Keratinocyte (primary cell): ENCODE measurements at places on chromosomes 13 and 19. TPM values are rescaled to one million over a fixed set of nuclear protein-coding genes. Genes with fewer than 3 reads are reported as not detected.

GRCh38 chr19:45152504-45153338 is 8.1 kb downstream of the NKPD1 start:
- peaks cover 29% of the 10 kb centered on the region for H3K4me1 ChIP-seq
- no peak for DNase-seq
- no peak overlapping the region for H3K4me3 ChIP-seq
- H3K36me3 ChIP-seq = no peaks in the 10 kb centered on the region
- H3K27ac ChIP-seq = no peak overlapping the region

DNA sequence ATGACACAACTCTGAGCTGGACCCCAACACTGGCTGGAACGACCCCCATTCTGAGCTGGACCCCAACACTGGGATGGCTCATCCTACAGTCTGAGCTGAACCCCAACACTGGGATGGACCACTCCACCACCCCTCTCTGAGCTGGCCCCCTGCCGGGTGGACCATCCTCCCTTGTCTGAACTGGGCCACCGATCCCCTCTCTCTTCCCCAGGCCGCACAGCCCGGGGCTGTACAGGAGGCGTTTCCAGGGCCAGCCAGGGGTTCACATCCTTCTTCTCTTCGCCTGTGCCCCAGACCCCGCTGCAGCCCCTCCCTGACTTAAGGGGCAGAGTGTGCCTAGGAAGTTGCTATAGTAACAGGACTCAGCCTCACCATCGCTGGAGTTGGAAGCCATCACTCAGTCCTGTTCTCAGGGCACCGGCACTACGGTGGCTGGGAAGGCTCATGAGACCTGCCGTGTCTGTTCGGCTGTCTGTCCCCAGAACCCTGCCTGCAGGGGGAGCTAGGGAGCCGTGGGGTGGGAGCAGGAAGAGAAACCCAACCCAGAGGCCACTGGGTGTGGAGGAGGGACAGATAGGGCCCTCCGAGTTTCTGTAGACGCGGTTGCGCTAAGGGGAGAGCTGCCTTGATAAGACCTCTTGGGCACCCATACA is 3.7 kb downstream of the PRKACA start:
- no peak overlapping the region for H3K27ac ChIP-seq
- H3K4me3 ChIP-seq = no peak overlapping the region
- DNase-seq = no peak
- no peaks in the 10 kb centered on the region for H3K36me3 ChIP-seq
- peaks cover 13% of the 10 kb centered on the region for H3K4me1 ChIP-seq

The C19orf85 gene
- not detected in 3 replicates for polyA plus RNA-seq

DNA sequence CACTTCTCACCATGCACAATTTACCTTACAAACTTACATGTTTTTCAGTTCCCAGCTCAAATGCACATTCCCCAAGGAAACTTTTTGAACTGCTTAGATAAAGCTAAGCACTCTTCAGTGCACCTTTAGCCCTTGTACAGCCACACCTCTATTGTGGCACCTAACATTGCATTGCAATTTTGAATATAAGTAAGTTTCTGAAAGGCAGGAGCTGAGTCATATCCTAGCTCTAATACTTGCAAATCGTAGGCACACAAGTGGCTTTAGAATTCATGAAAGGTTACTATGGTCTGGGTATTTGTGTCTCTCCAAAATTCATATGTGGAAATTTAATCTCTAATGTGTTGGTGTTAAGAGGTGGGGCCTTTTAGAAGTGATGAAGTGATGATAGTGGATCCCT is 4.9 kb upstream of the ESD start:
- no peaks in the 10 kb centered on the region for H3K27me3 ChIP-seq
- DNase-seq = no peak
- no peaks in the 10 kb centered on the region for H3K36me3 ChIP-seq
- peaks cover 29% of the 10 kb centered on the region for H3K4me1 ChIP-seq
- H3K27ac ChIP-seq = no peak overlapping the region

DNA sequence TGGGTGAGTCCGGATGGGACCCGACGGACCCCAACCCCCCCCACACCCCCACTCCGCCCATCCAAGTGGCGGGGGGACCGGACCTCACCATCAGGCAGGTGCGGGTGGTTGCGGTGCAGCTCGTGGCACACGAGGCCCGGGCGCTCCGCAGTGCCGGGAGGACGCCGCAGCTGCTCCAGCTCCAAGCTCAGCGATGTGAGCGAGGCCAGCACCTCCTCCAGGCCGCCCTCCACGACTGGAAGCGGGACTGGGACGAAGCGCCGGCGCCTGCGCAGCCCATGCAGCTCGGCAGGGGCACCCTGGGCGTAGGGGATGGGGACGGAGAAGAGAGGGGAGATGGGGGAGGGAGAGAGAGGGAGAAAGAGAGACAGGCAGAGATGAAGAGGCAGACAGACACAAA is 30.1 kb upstream of the OLFM2 start:
- no peak overlapping the region for H3K27ac ChIP-seq
- no peaks in the 10 kb centered on the region for H3K4me1 ChIP-seq
- DNase-seq = no peak
- H3K36me3 ChIP-seq = no peaks in the 10 kb centered on the region
- no peak overlapping the region for H3K4me3 ChIP-seq

The C1QTNF9 gene
- not detected in 3 replicates for polyA plus RNA-seq

DNA sequence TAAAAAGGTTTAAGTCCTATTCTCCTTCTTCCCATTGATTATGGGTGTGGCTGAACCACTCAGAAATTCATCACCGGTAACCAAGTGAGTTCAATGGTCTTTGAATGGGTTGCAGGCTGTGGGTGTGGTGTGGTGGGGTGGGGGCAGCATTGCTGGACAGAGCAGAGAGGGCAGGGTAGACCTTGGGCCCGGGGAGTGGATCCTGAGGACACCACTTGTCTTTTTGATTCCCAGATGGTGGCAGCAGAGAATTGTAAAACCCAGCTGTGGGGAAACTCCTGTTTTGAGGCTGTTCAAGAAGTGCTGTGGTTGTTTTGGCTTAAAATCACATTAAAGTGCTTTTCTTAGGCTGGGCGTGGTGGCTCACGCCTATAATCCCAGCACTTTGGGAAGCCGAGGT is 45.8 kb upstream of the RGCC start:
- no peaks in the 10 kb centered on the region for H3K27me3 ChIP-seq
- H3K4me1 ChIP-seq = peaks cover 4% of the 10 kb centered on the region
- H3K4me3 ChIP-seq = no peak overlapping the region
- no peaks in the 10 kb centered on the region for H3K36me3 ChIP-seq
- no peak overlapping the region for H3K27ac ChIP-seq

The HNRNPM gene
- polyA plus RNA-seq = 45.7 to 126 TPM (median 110 TPM) in 3 replicates

The BCAM gene
- 13.6 to 28.4 TPM (median 20.8 TPM) in 3 replicates for polyA plus RNA-seq
